ENCODE measurements at places on chromosomes 1 and 21. TPM values are rescaled to one million over a fixed set of nuclear protein-coding genes. Genes with fewer than 3 reads are reported as not detected.
A peak's percentile ranks its signal among the peaks of the same experiment; 100 is the strongest.

DNA sequence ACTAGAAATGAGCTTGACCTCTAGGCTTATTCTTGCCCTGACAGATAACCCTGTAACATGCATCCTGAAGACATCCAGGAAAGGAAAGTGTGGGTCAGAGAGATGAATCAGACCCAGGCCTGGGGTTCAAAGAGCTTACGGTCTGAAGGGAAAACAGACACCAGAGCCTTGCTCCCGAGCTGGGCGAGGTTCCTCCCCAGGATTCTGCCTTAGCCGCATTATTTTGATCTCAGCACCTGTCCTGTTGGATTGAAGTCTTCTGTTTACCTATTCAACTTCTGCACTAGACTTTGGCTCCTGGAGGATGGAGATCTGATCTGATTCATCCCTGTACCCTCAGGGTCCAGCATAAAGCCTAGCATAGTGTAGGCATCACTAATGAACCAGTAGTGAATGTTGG lies 1.9 kb downstream of the CYP4B1 start:
- DNase-seq: no peak

DNA sequence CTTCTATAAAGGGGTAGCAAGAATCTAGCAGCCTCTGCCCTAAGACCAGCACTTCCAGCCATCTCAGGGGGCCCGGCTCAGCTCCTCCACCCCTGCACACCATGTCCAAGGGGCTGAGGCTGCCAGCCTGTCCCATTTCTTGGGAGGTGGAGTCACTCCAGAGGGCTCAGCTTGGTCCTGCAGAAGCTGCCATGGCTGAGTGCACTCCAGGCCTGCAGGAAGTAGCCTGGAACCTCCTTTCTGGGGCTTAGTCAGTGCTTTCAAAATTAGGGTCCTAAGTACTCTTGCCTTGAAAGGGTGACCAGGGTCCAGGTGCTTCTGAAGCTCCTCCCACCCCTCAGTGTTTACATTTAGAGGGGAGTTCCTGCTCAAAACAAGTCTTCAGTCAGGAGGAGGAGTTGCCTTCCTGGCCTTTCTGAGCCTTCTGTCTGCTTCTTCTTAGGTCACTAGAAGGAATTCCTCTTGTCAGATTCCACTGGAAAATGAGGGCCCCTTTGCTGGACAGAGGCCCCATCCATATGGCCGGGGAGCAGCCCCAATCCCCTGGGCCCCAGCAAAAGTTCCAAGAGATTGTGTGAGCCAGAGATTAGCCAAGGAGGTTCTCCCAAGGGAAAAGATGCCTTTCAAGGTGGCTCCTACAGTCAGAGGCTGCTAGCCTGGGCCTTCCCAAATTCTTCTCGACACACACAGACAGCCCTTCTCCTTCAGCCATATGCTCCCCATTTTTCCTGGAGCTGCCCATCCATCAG lies 128.1 kb upstream of the VAMP3 start:
- DNase-seq: peak; percentile 41

The PM20D1 gene
- 0.11 TPM for polyA plus RNA-seq

DNA sequence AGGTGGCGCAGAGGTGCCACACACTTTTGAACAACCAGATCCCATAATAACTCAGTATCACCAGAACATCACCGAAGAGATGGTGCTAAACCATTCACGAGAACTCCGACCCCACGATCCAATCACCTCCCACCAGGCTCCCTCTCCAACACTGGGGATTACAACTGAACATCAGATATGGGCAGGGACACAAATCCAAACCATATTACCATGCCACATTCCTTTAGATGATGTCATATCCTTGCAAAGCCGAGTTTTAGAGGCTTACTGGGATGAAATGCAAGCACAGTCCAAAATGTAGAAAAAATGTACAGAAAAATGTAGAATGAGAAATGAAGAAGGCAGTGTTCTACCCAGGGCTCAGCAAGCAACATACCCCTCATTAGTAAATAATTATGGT lies 64.7 kb downstream of the SGIP1 start:
- DNase-seq: no peak

The CELA3A gene
- not detected for polyA plus RNA-seq

DNA sequence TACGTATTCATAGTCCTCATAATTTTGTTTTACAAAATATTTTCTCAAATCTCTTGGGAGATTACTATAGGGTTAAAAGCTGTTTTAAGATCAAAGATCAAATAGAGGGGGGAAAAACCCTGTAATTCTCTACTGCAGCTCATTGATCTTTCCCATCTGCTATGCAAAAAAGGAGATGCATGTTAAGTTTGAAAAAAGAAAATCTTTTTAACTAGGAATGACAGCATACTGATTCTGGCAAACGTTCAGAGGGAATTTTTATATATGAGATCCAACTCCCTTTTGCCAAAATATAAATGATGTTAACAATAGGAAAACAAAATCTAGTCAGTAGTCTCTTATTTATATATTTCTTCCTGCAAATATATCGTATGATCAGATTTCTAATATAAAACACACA lies 69.1 kb downstream of the SMYD3 start:
- DNase-seq: no peak
